ENCODE measurements at places on chromosomes 6 and 20.

GRCh38 chr6:31717499-31718222 lies 2.5 kb downstream of the LY6G6D start:
- no peak for DNase-seq

DNA sequence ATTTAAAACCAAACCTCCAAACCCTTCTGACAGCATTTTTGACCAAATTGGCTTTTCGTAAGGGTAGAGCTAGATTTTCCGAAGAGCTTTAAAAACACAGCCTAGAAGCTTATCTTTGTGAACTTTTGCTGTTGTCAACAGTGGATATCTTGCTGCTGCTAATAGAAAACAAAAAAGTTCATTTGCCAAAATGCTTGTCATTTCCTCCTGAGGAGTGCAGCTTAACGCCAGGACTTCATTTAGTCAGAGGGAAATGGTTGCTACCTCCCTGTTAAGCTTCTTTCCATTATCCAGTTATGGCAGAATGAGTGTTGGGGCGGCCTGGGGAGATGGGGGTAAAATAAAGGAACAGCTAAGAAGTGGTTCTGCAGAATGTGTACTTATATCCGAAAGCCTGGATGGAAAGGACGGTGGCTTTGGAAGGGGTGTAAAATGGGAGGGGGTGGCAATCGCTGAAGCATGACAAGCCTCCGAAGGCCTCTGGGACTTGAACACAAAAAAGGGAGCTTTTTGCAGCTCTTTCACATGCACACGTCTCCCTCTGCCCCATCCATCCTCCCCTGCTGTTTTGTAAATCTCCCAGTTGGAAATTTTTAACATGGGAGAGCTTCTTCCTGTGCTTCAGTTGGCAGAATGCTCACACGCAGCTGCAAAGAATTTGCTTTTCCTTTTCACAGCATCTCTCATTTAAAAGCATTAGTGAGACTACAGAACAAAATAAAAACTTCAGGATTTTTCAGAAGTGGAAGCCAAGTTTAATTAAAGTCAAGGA lies 22.5 kb downstream of the JARID2 start:
- DNase-seq: no peak

DNA sequence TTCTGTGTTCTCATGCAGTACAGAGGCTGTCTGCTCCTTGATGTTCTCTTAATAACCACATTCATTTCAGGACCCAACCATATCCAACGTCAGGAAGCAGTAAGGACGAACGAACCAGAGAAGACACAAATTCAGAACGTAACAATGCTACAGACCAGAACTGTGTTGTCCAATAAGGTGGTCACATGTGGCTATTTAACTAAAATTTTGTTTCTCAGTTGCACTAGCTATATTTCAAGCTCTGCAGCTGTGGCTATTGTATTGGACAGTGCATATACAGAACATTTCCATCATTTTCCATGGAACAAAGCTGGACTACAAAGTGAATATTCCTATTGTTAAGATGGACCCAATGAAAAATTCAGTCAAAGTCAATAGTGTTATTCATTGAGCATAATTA lies 27.0 kb downstream of the MAP7 start:
- no peak for DNase-seq

DNA sequence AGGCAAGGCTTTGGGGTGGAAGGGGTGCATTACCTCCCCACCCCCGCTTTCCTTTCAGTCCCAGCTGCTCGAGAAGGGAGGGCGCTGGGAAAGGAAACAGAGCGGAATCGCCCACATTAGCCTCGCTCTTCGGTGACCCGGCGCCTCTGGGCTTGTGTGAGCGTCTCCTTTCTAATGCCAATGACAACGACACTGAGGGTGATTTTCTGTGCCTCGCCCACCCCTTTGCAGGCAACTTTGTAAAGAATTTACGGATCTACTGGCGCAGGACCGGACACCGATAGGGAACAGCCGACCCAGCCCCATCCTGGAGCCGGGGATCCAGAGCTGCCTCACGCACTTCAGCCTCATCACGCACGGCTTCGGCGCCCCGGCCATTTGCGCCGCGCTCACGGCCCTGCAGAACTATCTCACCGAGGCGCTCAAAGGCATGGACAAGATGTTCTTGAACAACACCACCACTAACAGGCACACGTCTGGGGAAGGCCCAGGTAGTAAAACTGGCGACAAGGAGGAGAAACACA lies 24.3 kb downstream of the TFAP2B start:
- DNase-seq: no peak

DNA sequence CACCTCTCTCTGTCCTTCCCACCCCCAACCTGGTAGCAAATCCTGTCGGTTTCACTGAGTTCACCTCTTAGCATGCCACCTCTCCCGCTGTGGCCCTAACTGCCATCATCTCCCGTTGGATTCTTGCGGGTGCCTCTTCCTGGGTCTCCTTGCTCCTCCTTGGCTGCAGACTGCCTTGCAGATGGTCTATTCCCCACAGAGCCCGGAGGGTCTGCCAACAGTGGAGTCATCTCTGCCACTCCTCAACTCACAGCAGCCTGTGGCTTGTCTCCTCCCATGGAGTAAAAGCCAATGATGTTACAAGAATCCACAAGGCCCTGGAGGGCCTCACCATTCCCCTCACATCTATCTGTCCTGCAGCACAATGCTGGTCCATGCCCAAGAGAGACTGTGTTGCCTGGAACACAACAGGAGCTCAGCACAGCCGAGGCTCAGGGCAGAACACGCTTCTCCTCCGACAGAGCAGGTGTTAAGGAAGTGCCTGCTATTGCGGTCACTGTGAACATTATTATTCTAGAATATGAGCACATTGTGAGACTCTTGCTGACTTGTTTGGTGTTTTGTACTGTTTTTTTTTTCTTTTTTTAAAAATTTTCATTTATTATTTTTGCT lies 241.8 kb upstream of the SULF2 start:
- DNase-seq: no peak

DNA sequence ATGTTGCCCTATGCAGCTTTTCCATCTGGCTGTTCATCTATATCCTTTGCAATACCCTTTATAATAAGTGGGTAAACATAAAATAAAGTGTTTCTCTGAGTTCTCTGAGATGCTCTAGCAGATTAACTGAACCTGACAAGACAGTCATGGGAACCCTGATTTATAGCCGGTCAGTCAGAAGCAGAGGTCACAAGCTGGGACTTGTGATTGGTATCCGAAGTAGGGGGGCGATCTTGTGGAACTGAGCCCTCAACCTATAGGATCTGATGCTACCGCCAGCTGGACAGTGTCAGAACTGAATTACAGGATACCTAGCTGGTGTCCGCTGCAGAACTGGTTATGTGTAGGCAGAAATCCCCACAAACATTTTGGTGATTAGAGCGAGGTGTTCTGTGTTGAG lies 39.0 kb downstream of the SLC17A5 start:
- no peak for DNase-seq

- no peak for DNase-seq
Measured at GRCh38 chr20:23971310-23971709, 17.3 kb downstream of the GGTLC1 start.

DNA sequence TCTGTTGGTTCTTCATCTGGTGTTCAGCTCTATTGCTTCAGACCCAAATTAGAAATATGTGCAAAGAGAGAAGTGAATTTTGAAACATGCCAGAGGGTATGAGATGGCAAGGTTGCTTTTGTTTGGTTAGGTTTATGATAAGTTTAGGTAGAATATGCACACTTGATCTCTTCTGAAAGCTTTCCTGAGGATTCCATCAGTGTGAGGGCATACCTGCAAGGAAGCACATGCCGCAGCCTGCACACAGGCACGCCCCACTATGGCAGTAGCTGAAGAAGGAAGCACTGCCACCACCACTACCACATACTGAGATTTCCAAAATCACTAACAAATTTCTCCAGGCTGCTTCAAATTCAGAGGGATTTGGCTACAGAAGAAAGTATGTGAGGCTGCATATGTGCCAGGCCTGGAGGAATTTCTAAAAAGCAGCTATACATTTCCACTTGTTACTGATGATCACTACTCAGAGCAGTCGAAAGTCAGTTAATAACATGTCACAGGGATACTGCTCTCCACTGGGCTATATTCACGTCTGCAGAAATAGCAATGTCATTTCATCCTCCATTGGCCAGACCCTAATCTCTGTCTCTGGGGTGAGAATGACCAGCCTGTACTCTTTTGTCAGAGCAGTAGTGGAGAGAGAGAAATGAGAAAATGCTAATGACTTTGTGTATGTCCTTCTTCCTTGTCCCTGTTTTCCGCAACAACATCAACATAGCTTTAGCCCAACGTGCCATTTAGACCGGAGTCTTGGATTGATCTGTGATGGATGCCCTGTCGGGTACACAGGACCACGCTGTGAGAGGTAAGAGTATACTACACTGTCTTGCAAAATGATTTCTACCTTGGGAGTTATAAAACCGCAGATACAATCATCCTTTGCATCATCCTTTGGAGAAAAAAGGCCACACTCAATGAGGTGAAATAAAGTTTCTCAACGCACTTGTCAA lies 396.7 kb downstream of the LAMA2 start:
- DNase-seq: no peak

- DNase-seq: no peak
Measured at GRCh38 chr20:33423141-33423834, 20.3 kb downstream of the SNTA1 start.

DNA sequence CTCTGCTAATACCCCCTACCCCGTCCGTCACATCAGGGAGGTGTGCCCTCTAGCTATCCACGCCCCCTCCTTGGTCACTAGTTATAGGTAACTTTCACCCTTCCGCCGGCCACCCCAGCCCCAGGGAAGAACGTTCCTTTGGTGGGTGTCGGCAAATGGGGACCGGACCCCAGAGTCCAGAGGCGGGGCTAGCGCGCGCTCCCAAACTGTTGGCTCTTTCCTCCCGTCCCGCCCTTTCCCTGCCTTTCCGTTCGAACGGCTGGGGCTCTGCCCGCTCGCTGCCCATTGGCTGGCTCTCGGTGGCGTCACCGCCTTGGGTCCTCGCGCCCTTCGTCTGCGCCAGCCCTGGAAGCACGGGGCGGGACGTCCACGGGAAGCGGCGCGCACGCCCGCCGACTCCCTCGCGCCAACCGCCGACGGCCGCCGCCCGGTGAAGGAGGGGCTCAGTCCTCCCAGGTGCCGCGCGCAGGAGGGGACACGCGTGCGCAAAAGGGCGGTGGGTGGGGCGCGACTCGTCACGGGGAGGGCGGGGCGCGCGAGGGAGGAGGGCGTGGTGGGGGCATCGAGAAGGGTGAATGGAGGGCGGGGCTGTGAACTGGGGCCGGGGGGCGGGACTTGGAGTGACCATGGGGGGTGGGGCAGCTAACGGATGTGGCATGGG lies 634 bp upstream of the PHF1 start:
- peak; percentile 96 for DNase-seq

DNA sequence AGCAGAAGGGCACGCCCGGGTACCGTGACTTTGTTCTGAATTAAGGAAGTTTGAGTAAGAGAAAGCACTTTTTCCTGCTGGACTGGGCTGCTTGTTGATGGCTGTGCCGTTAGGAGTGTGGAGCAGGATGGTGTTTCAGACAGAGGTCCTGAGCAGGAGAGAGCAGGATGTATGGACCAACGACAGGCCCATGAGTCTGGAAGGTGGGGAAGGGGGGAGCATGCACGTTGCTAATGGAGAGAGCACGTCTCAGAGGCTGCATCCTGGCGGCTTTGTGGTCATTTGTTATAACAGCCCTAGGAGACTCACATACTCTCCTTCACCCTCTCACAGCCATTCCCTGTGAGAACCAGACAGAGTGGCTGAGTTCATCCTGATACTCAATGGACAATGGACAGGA lies 56.8 kb downstream of the PHACTR3 start:
- no peak for DNase-seq

DNA sequence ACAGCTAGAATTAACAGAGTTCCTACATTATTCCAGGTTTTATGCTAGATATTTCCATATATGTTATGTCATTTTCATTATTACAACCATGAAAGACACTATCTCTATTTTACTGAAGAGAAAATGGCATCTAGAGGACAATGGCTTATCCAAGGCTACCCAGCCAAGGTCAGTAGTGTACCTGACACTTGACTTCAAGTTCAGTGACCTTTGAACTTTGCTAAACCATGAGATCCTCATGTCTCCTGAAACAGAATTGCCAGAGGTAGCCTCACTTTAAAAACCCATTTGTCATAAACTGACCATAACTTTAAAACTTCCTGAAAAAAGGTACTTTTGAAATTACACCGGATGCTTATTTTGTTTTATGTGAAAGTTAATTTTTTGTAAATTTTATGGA lies 14.4 kb downstream of the NAPB start:
- DNase-seq: no peak

GRCh38 chr6:137862419-137863090 lies 4.5 kb upstream of the TNFAIP3 start:
- no peak for DNase-seq

DNA sequence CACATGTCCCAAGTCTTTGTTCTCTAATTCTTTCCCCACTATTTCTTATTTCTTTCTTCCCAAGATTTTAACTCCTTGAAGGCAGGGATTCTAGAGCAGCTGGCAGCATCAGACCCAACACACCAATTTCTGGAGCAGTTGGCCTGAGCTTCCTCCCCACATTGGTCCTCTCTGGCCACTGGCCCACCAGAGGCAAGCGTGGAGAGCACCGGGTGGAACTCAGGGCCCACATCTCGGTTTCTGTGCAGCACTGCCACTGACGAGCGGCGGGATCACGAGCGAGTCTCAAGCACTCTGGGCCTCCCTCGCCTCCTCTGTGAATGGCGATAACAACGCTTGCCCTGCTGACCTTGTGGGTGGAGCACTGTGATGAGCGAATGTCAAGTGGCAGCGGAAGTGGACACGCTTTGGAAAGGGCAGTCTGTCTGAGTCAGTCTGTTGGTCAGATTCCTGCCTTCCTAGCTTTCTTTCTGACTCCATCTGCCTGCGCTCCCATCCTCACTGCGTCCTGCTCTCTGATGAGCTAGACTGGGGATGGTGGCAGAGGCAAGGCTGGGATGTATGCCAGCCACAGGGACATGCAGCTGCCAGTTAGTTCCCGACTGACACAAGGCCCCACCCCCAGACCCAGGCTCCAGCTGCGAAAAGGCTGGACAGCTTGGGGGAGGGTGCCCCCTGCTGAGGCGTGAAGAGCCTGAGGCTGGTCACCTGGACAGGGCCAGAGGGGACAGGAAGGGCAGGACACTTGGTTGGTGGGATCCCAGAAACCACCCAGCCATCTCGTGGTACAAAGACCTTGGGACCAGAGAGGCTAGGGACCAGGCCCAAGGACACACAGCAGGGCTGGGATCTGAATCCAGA lies 4.5 kb upstream of the SPDEF start:
- no peak for DNase-seq

GRCh38 chr6:45305546-45305945 lies 22.6 kb upstream of the RUNX2 start:
- DNase-seq: no peak

DNA sequence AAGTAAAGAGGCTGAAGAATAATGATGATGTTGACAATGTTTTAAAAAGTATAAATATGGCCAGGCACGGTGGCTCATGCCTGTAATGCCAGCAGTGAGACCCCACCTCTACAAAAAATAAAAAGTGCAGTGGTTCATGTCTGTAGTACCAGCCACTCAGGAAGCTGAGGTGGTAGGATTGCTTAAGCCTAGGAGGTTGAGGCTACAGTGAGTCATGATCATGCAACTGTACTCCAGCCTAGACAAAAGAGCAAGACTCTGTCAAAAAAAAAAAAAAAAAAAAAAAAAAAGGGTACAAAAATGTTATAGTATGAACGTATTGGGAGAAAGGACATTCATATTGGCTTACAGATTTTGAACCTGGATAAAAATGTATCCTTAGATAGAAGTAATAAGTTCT lies 543.1 kb upstream of the IRAK1BP1 start:
- no peak for DNase-seq

Measured in stimulated activated CD8-positive, alpha-beta memory T cell treated with anti-CD3 and anti-CD28 coated beads, Interleukin-4, amount 100 ng/mL, for 4 hours (primary cell).